Activated T-helper 1 cell treated with anti-CD3 and anti-CD28 coated beads, Interleukin-12 subunit alpha, Interleukin-12 subunit beta, Interleukin-2, Interleukin-4 antibody, amounts not matched to agents 30 ng/mL and 10 ng/mL and 1 ng/mL, durations not matched to agents 14 hours and 24 hours and 36 hours (primary cell): ENCODE measurements at places on chromosomes 16 and 17. TPM values are rescaled to one million over a fixed set of nuclear protein-coding genes. Genes with fewer than 3 reads are reported as not detected.

Gene CHD9NB
- 0.24 and 1.1 TPM in 2 replicates for total RNA-seq

Gene CPNE7
- 32.2 and 35.2 TPM in 2 replicates for total RNA-seq

Gene MRPL12
- total RNA-seq: 232 TPM in 2 replicates

Gene CCL17
- 1.3 and 1.6 TPM in 2 replicates for total RNA-seq

Gene CDH5
- total RNA-seq: not detected in 2 replicates

Gene VAT1L
- total RNA-seq: not detected in 2 replicates

Gene CTRL
- 5.5 and 6.9 TPM in 2 replicates for total RNA-seq

DNA sequence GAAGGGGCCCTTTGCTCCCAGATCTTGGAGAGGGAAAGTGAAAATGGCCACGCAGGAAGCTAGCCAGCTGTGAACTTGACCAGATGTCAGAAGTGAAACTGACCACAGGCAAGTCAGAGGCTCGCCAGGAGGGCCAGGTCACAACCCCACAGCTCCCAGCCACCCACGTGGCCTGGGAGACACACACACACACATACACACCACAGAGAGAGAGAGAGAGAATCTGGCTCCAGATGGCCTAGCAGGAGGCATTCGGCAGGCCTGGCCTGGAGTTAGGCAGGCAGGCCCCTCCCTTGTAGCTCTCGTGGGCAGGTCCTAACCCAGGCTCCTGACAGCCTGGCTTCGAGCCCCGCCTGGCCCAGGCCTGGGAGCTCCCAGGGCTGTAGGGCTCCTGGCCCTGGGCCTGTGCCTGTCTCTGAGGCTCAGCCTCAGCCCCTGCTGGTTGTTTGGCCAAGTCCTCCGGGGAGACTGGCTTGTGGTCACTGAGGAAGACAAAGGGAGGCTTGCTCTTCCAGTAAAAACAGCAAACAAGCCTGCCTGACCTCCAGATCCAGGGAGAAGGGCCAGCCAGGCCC is 20.2 kb downstream of the NGFR start:
- no peak overlapping the region for H3K27ac ChIP-seq
- no peak overlapping the region for H3K4me3 ChIP-seq
- no peaks in the 10 kb centered on the region for H3K4me1 ChIP-seq
- peaks cover 8% of the 10 kb centered on the region for H3K27me3 ChIP-seq
- no peaks in the 10 kb centered on the region for H3K36me3 ChIP-seq

DNA sequence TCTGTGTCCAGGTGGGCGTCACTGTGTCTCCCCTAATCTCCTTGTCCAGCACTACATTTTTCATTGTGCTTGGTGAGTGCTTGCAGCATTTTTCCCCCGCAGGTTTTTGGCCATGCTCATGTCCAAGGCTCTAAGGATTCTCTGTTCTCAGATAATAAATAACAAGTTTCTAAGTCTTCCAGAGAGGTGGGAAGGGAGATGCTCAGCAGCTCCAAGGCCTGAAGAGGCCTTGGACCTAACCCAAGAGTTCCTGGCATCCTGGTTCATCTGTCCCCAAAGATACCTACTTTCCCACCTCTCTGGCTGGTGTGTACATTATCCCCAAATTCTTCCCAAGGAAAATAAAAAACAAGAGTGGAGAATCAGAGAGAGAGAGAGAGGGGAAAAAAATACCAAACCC is 45.3 kb downstream of the MEOX1 start:
- H3K27me3 ChIP-seq: peaks cover 4% of the 10 kb centered on the region
- no peak for DNase-seq
- no peak overlapping the region for H3K27ac ChIP-seq
- H3K4me3 ChIP-seq: no peak overlapping the region

DNA sequence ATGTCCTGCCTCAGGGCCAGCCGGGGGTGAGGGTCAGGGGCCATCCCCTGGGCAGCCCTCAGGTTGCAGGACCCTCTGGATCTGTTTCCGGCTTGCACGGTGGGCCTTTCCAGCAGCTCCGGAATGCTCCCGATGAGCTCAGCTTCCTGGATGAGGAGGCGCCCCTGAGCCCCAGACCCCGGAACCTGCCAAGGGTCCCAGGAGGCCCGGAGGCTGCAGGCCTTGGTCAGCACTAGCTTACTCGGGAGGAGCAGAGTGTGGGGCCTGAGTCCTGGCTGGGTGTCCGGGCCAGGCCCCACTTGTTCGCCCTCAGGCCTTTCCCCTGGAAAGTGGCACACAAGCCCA is 7.6 kb upstream of the C1QTNF8 start:
- H3K4me3 ChIP-seq: no peak overlapping the region
- H3K27ac ChIP-seq: no peak overlapping the region
- peaks cover under 1% of the 10 kb centered on the region for H3K27me3 ChIP-seq
- H3K36me3 ChIP-seq: no peaks in the 10 kb centered on the region

DNA sequence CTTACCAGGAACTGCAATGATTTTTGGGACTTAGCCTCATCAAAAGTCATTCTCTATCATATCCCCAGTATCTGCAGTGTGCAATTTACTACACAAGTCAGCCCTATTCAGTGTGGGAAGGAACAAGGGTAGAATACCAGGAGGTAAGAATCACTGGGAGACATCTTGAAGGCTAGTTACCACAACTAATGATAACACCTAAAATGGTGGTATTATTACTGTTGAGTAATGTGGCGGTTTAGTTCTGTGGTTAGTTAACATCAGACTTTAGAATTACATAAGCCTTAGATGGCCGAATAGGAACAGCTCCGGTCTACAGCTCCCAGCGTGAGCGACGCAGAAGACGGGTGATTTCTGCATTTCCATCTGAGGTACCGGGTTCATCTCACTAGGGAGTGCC is 567.9 kb upstream of the CDH11 start:
- no peak overlapping the region for H3K4me3 ChIP-seq
- H3K27ac ChIP-seq: no peak overlapping the region
- no peaks in the 10 kb centered on the region for H3K27me3 ChIP-seq

DNA sequence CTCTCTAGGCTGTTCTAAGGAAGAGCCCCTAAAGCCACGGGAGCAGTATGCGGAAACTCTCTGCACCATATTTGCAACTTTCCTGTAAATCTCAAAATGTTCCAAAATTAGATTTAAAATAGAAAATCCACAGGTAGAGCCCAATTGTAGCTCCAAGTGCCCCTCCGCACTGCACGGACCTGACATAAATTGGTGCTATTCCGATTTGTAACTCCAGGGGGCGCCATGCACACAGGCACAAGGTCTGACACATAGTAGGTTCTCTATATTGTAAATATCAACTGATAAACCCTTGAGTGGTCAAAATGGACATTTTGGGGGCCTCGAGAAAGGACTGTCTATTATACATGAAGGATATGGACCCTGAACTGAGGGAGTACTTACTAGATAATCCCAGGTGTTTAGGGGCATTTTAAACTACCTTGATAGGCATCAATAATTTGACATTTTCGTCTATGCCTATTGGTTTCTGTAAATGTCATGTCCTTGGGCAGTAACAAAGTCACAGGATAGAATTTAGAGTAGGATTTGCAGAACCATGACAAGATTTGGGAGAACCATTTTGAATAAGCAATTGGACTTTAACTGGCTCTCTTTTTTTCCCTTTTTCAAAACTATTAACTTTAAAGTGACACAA is 36.6 kb upstream of the TMEM132E start:
- peak; percentile 17 for DNase-seq
- no peak overlapping the region for H3K27ac ChIP-seq
- peaks cover 21% of the 10 kb centered on the region for H3K27me3 ChIP-seq
- H3K36me3 ChIP-seq: no peaks in the 10 kb centered on the region
- H3K4me3 ChIP-seq: no peak overlapping the region

- H3K27me3 ChIP-seq: no peaks in the 10 kb centered on the region
- H3K4me3 ChIP-seq: no peak overlapping the region
- no peak overlapping the region for H3K27ac ChIP-seq
- H3K4me1 ChIP-seq: no peaks in the 10 kb centered on the region
- no peaks in the 10 kb centered on the region for H3K36me3 ChIP-seq
- DNase-seq: no peak
Observed at GRCh38 chr17:13537167-13537731, 64.5 kb downstream of the HS3ST3A1 start.

DNA sequence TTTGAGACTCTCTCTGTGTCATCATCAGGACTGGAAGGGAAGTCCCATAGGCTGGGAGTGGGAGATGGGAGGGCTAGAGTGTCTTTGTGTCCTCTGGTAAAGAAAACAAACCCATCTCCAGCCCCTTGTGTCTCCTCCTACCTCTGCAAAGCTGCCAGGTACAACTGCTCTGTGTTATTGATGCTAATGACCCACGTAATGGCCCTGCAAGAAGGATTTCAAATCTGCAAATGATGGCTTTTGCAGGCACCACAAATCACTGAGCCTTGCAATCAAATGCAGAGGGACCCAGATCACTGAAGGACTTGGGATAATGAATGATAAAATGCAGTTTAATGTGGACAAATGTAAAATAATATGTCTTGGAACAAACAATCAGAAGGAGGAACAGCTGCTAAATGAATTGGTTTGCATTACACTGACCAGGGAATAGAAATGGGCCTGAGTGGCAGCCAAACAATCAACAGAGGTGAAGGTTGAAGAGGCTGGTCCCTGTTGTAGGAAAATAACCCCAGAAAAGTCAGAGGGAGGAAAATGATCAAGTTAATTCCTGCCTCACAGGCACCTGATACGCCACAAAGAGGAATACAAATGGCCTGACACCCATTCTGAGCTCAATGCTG is 425.1 kb downstream of the UTP18 start:
- H3K27me3 ChIP-seq: no peaks in the 10 kb centered on the region
- H3K4me3 ChIP-seq: no peak overlapping the region
- H3K36me3 ChIP-seq: no peaks in the 10 kb centered on the region
- H3K27ac ChIP-seq: no peak overlapping the region
- H3K4me1 ChIP-seq: no peaks in the 10 kb centered on the region

DNA sequence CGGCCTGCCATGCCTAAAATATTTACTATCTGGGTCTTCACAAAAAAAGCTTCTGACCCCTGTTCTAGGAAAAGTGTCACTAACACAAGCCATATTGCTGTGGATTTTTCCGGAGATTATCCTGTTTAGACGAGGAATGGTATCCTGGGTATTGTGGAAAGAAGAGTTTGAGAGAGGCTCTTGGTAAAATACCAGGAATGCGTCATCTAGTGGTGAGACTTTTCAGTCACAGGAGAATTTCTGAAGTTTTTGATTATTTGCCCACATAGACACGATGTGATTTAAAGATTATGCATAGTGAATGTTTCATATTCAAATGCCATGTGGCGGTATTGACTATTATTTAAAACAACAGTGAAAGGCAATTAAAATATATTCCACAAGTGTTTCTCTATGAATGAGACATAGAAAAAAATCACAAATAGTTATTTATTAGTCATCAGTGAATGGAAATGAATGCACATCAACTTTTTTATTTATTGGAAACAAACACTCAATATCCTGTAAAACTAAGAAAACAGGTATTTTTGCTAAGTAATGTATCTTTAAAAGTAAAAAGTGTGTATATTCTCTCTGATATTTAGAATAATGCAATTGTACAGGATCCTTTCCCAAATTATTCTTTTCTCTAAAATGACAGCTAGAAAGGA is 7.8 kb downstream of the KRT28 start:
- no peaks in the 10 kb centered on the region for H3K36me3 ChIP-seq
- no peaks in the 10 kb centered on the region for H3K4me1 ChIP-seq
- DNase-seq: no peak
- no peak overlapping the region for H3K4me3 ChIP-seq
- H3K27ac ChIP-seq: no peak overlapping the region
- peaks cover 22% of the 10 kb centered on the region for H3K27me3 ChIP-seq

DNA sequence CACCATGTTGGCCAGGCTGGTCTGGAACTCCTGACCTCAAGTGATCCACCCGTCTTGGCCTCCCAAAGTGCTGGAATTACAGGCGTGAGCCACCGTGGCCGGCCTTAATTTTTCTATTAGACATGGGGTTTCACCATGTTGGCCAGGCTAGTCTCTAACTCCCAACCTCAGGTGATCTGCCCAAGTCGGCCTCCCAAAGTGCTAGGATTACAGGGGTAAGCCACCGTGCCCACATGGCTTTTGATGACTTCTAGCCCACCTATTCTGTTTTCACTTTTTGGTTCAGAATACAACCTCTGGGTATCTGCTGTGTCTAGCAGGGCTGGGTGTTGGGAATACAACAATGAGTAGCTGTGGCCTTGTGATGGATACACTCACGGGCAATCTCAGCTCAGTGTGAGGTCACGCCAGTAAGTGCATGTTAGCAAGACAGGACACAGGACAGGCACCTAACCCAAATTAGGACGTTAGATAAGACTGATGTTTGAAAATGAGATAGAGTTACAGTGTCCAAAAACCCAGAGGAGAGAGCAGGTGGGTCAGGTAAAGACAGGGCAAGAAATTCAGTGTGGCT is 14.1 kb upstream of the YWHAE start:
- peaks cover 6% of the 10 kb centered on the region for H3K36me3 ChIP-seq
- no peaks in the 10 kb centered on the region for H3K27me3 ChIP-seq
- no peak for DNase-seq
- H3K27ac ChIP-seq: no peak overlapping the region
- H3K4me1 ChIP-seq: no peaks in the 10 kb centered on the region
- H3K4me3 ChIP-seq: no peak overlapping the region

- no peak for DNase-seq
- no peaks in the 10 kb centered on the region for H3K36me3 ChIP-seq
- no peak overlapping the region for H3K4me3 ChIP-seq
- H3K4me1 ChIP-seq: no peaks in the 10 kb centered on the region
Observed at GRCh38 chr17:73316919-73317505, 5.2 kb upstream of the CDC42EP4 start.

- no peak overlapping the region for H3K27ac ChIP-seq
- H3K27me3 ChIP-seq: no peaks in the 10 kb centered on the region
- H3K4me3 ChIP-seq: peak overlapping the region; percentile 90
- H3K36me3 ChIP-seq: peaks cover 9% of the 10 kb centered on the region
- DNase-seq: no peak
Observed at GRCh38 chr16:67565470-67566100, 3.3 kb downstream of the CTCF start.

DNA sequence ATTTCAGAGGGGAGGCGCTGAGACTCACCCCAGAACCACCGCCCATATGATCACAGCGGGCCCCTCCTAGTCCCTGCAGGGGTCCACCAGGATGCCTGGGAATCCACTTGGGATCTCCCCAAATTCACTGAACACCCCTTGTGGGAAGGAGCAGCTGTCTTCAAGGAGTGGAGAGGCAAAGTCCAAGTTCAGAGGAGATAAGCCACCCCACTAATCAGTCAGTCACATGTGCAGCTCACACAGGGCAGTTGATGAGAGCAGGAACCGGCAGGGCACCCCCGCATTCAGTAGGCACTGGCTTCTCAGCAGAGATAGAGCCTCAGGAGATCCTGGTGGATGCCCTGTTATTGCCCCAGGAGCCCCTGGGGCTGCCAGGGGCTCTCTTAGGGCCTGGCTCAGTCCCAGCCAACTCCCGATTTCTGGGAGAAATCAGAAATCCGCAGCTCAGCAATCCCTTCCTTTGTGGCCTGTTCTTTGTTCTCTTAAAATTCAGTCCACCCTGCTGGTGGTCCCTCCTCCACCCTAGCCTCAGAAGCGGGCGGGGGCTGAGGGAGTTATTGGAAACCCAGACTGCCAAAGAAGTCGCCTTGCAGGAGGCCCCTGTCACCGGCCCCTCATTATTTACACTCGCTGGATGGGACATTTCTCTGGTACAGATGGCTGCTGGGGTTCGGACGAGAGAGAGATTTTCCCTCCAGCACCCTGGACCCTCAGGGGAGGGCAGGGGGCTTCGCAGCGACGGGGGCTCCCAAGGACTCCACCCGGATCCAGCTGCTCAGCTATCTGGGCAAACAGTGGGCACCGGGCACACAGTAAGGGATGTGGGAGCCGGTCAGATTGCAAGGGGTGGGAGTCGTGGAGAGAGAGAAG is 1.8 kb downstream of the CDC42EP4 start:
- peaks cover 7% of the 10 kb centered on the region for H3K4me1 ChIP-seq
- H3K27me3 ChIP-seq: peaks cover 15% of the 10 kb centered on the region
- H3K27ac ChIP-seq: no peak overlapping the region
